ENCODE measurements at places on chromosomes 4 and X.

GRCh38 chr4:185637163-185637875, 102.0 kb upstream of the PDLIM3 start:
- DNase-seq: no peak

GRCh38 chr4:94814237-94814636, 56.5 kb downstream of the BMPR1B start:
- DNase-seq: no peak

- no peak for DNase-seq
These were observed 28.4 kb upstream of the NLGN4X start for GRCh38 chrX:6257025-6257424.

DNA sequence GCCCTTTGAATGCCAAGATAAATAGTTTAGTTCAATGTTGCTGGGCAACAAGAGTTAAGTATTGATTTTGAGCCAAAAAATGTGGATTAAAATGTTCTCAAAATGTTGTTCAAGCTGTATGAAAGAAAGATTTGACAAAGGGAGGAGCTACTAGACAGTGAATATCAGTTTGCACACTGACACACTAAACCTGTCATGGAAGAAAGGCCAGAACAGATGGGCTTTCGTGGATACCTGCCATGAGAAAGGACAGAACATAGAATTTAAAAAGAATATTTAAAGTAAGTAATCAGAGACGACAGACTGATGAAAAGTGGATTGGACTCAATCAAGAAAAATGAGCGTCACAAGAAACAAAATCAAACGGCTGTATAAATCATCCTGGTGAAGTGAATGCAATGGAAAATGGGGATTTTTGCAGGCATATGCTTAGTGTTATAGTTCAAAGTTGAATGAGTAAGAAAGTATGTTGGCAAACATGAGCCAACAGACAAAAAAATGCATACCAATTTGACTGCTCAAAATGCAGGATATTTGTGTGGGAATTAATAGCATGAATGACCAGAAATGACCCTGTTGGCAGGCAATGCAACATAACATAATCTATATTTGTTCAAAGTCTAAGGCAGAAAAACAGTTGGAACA, 7.4 kb downstream of the PCDH18 start:
- DNase-seq: no peak

DNA sequence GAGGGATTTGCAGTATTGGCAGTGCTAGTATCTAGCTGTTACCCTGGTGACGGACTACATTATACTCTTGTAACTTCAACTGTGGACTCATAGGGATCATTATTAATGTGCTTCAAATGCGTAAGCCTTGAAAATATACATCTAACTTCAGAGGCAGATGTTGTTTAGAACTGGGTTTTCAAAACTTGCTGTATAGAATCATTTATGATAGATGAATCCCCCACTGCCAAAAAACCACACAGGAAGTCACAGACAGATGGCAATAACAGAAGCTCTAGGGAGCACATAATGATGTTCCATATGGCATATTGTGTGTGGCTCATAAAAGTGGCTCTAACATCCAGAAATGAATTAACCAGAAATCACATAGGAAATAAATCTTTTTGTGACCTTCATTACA, 62.3 kb upstream of the RELL1 start:
- no peak for DNase-seq

GRCh38 chr4:127239902-127240763, 392.6 kb upstream of the INTU start:
- DNase-seq: no peak

DNA sequence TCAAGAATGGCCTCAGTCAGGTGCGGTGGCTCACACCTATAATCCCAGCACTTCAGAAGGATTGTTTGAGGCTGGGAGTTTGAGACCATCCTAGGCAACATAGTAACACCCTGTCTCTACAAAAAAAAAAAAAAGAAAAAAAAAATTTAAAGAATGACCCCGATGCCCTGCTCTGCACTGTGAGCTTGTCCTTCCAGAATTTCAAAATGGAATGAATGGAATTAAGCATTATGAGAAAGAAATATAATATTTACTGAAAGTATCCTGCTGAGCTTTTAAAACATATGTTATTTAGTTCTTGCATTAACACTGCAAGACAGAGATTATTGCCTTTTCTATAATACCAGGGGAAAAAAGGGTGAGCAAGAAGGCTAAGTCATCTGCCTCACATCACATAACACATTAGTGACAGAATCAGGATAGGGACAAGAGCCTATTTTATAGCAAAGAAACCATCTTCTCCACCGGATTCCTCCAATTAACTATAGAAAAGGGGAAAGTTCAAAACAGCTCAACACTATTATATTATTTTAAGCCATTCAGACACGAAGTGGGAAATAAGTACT, 41.9 kb upstream of the GAB1 start:
- no peak for DNase-seq

DNA sequence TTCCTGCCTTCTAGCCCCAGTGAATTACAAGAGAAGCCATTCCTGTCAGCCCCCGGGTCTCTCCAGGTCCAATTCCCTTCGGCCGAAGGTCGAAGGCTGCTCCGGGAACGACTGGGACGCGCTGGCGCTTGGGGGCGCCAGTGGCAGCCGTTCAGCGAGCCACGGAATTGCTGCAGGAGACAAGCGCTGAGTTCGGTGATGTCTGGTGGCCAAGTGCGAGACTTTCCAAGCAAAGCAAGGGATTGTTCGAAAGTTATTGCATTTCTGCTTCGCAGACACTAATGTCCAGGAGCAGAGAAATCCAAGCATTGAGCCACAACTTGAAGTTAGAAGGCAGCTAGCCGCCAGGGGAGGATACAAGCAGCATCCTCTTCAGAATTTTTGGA, 1.1 kb upstream of the DKK2 start:
- peak; percentile 6 for DNase-seq

- DNase-seq: no peak
These were observed 359.5 kb downstream of the C4orf33 start for GRCh38 chr4:129455482-129455881.

DNA sequence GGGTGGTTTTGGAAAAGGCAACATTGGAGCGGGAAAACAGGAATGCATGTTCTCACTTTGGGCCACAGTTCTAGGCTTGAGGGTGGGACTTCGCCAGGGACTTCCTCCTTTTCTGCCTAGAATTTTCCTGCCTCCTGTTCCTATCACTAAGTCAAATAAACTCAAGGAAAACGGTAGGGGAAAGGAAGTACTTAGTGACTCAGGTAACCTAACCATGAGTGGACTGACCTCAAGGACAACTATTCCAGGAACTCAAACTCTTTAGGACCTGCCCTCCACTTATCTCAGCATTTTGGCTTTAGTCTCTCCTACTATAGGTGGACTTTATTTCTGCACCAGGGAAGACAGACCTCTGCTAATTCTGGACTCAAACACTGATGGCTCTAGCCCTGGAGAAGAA, 281.7 kb downstream of the ZNF674 start:
- DNase-seq: no peak

DNA sequence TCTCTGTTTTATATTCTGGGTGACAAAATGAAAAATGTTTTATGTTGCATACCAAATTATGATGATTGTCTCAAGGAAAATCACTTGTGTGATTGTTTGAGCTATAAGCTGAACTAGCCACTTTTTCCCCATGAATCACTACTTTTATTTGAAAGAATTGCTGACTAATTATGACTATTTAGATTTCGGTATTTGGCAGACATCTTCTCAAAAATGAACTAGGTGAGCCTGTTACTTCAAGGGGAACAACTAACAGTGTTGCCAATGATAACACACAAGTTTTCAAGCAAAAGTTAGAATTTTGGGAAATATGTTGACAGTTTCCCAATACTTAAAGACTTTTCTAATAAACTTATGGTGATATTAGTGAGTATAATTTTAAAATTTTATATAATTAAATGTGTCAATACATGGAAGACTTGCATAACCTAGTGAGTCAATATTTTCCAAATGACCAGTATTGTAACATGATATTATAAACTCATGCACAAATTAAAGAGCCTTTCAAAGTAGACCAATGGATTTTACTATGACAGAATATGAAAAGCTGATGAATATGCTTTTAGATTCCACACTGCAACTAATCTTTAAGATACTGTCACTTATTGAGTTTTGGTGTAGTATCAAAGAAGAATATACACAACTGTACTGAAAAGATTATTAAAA, 187.7 kb upstream of the GATB start:
- no peak for DNase-seq

- no peak for DNase-seq
These were observed 94.9 kb downstream of the ENPP6 start for GRCh38 chr4:184122631-184123408.

DNA sequence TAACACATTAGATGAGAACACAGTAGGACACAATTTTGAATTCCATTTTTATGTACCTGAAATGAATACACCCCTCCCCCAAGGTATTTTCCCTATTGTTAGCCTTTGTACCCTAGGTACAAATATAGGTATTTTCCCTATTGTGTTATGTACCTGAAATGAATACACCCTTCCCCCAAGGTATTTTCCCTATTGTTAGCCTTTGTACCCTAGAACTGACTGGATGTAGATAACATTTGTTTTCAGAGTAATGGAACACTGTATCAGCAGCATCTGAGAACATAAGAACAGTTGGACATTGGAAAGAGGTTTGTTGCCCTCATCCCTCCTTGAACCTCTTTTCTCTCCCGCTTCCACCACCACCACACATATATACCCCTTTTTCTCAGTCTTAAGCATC, 37.6 kb downstream of the YIPF6 start:
- no peak for DNase-seq

GRCh38 chrX:107448998-107449835, at the start of gene FRMPD3:
FRMPD3 (plus strand) TSS chrX:107449652; CDS start chrX:107526589, 76,937 bp downstream.
- peak; percentile 20 for DNase-seq

DNA sequence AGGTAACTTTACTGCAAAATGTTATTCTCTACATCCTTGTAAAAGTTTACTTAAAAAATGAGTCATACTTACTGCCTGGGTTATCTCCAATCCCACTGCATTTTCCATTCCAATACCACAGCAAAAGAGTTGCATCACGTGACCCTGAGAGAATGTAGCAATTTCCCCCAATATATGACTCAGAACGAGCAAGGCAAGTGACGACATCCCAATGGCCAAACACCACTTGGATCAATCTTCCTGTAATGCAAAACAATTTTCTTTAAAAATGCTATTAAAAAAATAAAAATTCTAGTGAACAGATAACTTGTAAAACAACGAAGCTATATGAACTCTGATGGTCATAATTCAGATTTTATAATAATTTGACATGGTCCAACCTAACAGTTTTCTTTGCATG, 224.3 kb downstream of the DCLK2 start:
- peak; percentile 56 for DNase-seq

DNA sequence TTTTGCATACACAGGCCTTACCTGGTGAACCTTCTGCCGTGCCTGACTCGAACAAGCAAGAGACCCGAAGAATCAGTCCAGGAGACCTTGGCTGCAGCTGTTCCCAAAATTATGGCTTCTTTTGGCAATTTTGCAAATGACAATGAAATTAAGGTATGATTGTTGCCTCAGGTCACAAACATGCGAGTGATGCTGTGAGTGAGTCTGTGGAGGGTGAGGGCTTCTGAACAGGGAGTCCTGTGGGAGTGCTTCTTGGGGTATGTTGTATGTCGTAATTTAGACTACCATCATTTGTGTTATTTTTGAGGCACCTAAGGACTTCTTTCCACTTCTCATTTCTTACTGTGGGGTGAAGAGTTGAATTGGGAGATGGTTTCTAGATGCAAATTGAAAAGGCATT, 32.8 kb downstream of the HTT start:
- no peak for DNase-seq

DNA sequence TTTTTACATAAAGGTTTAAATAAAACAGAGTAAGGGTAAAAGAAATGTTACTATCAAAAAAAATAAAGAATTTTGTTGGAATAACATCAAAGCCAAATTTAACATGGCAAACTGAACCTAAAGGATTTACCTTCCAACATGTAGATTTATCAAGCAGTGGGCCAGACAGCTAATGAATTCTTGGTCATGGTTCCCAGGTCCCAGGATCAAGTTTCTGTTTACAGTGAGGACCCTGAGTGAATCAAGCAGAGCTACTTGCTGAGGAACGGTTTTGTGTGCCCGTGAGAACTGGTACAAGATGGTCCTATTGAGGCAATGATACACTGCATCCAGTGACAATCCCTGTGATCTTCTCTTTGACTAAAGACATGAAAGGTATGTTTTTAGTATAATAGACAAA, 157.1 kb downstream of the CDS1 start:
- DNase-seq: no peak

DNA sequence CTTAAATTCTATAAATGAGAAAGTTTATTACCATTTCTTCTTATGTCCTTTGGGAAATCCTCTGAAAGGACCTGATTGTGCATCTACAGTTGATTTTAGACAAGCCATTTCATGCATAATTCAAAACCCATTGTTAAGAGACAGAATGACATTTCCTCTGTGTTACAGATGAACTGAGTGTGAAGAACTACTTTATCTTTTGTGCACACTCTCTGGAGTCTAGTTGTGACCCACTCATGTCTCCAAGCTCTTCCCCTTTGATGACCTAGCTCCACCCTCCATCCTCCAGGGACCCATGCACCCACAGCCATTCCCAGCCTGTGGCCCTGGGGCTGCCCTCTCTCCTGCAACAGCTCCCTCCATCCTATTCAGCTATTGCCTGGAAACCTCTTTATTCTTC, 57.5 kb upstream of the BMPR1B start:
- no peak for DNase-seq

DNA sequence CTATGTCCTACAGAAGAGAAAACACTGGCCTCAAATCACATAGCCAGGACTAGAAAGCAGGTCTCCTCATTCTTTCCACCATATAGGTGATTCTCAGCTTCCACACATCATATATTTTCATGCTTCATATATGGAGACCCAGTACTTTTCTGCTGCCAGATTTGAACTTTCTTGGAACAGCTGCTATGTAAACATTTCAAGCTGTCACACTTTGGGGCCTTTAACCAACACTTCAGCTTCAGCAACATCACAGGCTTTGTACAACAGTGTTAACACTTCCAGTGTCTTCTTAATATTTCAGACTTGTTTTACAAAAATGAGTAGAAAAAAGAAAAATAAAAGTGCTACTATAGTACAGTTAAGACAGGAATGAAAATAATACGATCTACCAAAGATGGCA, 12.6 kb downstream of the SH3RF1 start:
- DNase-seq: no peak

DNA sequence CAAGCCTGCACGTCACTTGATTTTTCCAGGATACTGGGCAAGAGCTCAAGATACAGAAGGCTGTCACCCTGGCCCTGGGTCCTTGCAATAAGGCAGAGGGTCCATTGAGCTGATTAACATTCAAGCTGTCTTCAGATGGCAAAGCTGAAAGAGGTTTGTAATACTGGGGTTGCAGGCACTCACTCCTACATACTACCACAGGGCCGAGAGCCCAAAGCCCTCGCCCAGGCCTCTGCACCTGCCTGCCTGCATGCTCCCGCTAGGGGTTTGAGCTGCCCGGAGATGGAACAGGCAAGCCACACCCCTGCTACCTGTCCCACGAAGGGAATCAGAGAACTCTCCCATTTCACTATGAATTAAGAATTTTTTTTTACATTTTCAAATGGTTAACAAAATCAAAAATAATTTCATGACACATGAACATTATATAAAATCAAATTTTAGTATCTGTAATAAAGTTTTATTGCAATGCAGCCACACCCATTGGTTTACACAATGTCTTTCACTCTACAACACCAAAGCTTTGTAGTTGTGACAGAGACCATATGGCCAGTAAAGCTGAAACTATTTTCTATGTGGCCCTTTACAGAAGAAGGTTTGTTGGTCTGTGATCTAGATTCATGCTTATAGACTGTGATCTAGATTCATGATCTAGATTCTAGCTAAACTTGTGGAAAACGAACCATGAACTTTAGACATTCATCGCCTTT, 530.4 kb upstream of the IGFBP7 start:
- no peak for DNase-seq

- no peak for DNase-seq
These were observed 668.7 kb upstream of the CPEB2 start for GRCh38 chr4:14333616-14334015.

GRCh38 chr4:8435656-8436121, 4.8 kb downstream of the ACOX3 start:
- DNase-seq: peak; percentile 59

Measured in stimulated activated CD4-positive, alpha-beta T cell treated with anti-CD3 and anti-CD28 coated beads, Interleukin-15, amount 100 ng/mL, for 24 hours (primary cell).